ENCODE measurements at places on chromosomes 7 and 10.

GRCh38 chr7:64907641-64908326 is 4.7 kb downstream of the ZNF273 start:
- no peak for DNase-seq

DNA sequence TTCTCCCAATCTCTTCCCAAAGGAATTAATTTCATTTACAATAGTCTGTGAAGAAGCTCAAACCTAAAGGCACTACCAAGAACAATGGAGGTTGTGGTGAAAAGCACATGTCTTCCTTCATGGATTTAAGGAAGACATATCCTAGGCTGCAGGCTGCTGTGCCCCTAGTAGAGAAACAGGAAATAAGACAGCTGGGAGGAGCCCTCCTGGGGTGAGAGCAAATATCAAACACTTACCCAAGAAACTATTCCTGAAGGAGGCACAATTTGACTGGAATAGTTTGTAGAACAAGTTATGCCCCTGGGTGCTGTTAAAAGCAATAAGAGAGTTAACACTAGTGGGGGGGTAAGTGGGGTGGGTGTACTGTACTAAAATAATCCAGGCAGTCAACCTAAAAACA is 30.1 kb downstream of the PDZD8 start:
- no peak for DNase-seq

DNA sequence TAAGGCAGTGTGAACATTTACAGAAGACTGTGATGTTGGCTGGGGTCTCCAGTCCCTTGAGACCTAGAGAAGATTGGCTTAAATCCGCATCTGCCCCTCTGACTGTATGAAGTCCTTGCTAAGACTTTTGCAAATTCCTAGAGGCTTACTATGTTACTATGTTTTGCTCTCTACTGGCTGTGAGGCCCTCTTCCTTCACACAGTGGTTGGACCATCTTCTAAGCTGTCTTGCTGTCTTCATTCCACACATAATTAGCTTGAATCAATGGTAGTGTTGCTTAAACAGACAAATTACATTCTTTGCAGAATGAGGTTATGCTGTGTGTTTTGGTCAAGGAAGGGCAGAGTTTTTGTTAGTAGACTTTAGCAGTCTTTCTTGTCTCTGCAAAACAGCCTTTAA is 658.0 kb downstream of the TYW1 start:
- no peak for DNase-seq

DNA sequence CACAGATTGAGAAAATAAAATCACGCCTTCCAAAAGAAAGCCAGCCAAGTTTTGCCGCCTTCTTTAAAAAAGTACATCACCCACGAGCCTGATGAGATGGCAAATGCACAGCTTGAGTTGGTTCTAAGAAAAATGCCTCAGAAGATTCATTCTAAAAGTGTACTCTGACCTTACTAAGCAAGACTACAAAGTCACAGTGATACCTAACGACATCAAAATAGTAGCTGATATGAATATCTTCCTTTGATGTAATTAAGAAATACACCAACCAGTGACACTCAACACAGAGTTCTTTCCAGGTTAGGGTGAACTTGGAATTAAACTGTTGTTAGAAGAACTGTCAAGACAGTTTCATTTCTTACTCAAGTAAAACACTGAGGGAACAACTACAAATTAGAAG is 78.0 kb upstream of the AMPH start:
- no peak for DNase-seq

- no peak for DNase-seq
Observed at GRCh38 chr7:110373416-110373815, 717.5 kb upstream of the LRRN3 start.

DNA sequence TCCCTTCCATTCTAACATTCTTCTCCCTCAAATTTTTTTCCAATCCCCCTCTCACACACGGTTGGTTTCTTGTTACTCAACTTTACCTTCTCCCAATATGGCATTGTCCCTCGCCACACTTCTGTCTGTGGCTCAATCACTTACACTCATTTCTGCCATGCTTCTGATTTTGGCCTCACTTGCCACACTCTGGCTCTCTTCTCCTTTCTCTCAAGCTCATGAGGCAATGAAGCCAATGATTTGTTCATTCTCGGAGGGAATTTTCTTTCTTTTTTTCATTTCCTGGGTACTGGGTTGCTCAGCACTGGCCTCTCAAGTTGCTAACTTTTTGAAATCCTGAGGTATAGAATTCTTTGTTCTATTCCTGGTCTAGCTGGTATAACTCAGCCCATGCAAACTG is 4.0 kb upstream of the MYOZ1 start:
- no peak for DNase-seq

- DNase-seq, result no peak
Observed at GRCh38 chr10:93867525-93867924, 26.3 kb upstream of the SLC35G1 start.

- no peak for DNase-seq
Observed at GRCh38 chr10:985361-985760, 2.9 kb upstream of the GTPBP4 start.

DNA sequence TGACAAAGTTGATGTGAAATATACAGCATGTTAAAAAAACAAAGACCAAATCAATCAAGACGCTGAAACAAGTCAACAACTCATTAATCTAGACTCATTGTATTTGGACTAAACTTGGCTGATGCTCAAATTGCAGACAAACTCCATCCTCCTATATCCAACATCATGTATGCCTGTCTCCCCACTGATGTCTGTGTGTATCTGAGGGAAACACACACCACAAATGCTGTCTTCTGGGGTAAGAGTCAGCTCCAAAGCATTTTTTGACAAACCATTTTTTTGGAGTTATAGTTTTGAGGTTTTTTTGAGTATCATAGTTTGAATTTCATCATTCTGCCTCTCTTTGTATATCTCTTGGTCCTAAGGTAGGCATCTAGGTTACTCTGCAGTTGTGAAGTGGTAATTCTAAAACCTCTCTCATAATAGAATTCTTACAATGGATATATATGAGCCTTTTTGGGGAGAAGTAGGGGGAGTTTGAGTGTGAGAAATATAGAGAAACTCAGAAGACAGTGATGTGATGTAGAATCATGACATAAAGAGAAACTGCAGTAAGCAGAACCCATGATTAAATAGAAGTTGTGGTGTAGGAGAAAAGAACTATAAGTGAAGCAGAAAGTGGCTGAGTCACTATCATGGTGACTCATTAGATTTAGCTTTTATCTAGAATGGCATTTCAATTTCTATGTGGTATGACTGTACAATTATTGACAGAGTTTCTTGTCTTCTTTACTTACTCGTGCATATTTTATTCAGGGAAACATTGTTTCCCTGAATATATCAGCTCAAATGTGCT is 1531.1 kb upstream of the LRRTM3 start:
- no peak for DNase-seq
